Ascending aorta (tissue), 2 donors: ENCODE measurements at places on chromosomes 1 and 21.

- DNase-seq = no peak
Observed at GRCh38 chr21:25220954-25221353, 386.3 kb downstream of the MRPL39 start.

DNA sequence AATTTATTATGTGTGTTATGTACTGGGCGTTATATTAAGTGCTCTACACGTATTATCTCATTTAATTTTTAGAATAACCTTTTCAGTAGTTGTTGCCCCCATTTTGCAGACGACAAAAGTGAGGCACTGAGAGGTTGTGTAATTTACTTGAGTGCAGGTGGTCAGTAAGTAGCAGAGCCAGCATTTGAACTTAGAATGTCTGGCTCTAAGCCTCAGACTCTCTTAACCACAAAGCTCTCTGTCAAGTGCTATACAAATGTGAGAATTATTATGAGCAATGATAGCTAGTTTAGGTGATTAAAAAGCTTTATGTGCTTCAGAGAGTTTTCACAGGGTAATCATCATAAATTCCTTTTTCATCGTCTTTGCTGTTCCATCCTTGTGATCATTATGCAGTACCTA is 96.3 kb upstream of the UBE2U start:
- DNase-seq = no peak

DNA sequence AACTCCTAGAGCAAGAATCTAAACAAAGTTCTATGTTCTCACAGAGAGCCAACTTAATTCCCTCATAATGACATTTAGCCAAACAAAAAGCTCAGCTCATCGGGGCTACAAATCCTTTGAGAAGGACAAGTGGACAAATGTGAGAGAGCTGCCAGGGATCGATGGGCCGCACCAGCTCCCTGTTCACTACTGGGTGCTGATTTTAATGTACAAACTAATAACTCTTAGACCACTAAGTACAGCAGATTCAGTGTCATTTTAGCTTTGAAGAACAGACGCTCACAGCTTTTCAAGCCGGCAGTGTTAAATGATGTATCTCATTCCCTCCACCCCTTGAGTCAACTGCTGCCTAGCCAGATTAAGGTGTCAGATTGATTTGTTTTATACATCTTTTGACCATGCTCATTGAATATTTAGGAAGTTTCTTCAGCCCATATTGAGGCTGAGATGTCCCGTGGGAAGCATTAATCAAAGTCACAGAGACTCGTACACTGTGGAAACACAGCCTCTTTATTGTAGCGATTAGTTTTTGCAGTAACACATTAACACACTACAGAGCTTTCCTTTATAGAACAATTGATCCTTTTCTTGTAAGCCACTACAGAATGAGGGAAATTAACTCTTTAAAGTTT is 21.1 kb downstream of the PROX1 start:
- no peak for DNase-seq

- no peak for DNase-seq
Observed at GRCh38 chr1:116825207-116825719, 71.0 kb downstream of the CD2 start.

GRCh38 chr1:53051676-53052075 is 10.3 kb upstream of the PODN start:
- no peak for DNase-seq

GRCh38 chr1:29113413-29114117 is 10.1 kb downstream of the TMEM200B start:
- DNase-seq = no peak

DNA sequence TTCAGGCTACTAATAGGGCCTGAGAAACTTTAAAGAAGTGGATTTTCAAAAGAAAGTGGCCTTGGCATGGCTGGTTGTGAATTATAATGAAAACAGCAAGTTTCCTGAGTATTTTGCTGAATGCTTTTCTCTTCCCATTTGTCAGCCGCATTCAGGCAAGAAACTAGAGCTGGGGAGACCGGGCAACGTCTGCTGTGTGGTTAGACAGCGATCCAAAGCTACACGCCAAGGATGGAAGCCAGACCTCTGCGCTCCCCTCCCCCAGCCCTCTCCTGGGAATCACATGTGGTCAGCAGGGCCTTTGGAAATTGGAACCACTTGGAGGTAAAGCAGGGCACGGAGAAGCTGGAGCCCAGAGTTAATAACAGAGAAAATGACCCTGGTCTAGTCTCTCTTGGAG is 114.1 kb upstream of the CD34 start:
- no peak for DNase-seq

DNA sequence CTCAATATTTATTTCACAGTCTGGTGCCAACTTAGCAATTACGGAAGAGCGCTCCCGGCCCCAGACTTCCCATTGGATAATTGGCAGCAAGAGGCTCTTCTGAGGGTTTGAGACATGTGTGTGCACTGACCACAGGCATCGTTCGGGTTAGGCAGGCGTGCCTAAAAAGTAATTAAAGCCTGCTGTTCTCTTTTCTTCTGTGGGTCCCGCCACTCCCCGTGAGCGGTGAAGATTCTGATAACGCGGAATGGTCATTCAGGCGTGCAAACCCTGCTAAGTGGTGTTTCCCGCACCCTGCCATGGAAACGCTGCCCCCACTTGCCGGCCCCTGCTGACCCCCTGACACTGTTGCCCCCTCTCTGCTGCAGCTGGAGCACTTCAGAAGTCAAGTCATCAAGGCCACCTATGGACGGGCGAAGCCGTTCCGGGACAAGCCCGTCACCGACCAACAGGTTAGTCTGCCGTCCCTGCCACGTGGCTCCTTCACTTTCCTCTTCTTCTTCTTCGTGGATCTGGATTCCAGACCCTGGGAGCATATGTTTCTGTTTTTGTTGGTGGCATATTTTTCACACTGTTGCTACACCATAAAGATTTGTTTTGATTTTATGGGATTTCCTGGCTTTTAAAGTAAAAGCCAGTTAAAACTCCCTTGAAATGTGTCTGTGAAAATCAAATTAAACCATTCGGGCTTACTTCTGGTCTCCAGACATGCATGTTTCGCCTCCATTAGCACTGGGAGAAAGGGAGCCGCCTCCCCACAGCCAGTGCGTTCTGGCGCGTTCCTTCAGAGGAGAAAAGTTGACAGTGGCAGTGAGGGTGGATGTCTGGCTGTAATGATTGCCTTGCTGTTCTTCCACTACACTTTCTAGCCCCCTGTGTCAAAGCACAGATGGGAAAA is 79.9 kb downstream of the FHAD1 start:
- no peak for DNase-seq

GRCh38 chr21:31961704-31962103 is 88.9 kb downstream of the HUNK start:
- DNase-seq = no peak

DNA sequence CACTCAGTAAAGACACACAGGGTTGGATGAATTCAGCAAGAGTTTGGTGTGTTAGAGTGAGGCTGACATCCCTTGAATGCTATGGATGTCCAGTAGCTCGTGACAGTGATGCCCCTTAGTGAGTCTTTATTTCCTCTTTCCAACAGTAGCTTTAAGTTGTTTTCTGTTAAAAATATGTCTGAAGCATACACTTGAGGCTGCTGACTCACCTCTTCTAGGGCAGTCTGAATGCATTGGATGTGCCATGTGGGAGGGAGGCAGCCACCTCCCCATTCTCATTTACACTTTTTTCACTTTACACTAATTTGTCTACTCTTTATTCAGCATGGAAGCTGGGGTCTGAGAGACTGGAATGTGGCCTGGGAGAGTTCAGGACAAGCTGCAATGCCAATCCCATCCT is 17.6 kb downstream of the NOS1AP start:
- DNase-seq = no peak

- no peak for DNase-seq
Observed at GRCh38 chr1:210089855-210090254, 142.7 kb upstream of the SERTAD4 start.
